Fibroblast of mammary gland (primary cell): ENCODE measurements at places on chromosomes 3 and 15.

- DNase-seq = no peak
Measured at GRCh38 chr3:58540176-58540858, 3.3 kb upstream of the ACOX2 start.

GRCh38 chr3:99669879-99670555 is 31.6 kb downstream of the COL8A1 start:
- DNase-seq = peak; percentile 79

DNA sequence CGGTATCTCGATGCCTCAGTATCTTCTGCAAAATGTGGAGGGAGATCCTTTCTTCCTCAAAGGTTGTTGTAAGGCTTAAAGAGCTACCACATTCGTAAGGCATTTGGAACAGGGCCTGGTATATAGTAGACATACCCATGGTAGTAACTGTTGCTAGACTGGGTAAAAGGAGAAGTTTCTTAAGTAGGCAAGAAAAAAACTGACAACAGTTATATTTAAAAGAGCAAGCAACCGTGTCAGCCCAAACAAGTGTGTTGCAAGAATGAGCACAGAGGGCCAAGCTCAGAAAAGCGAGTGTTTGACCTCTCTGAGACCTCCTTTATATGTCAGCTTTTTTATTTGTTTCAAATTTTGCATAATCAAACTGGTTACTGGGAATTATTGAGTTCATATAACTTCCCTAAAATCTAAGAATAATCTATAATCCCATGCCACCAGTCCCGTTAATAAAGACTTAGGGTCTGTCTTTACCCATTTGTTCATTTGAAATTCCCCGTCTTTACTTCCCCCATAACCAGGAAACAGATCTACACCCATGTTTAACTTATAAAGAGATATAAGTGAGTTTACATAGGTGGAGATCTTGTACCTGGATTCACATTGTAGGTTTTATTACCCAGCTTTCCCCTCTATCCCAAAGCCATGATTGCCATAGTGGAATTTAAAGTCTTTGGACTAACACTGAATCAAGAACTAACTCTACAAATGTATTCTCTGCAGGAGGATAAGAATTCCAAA is 7.3 kb downstream of the B3GNT5 start:
- DNase-seq = peak; percentile 58

DNA sequence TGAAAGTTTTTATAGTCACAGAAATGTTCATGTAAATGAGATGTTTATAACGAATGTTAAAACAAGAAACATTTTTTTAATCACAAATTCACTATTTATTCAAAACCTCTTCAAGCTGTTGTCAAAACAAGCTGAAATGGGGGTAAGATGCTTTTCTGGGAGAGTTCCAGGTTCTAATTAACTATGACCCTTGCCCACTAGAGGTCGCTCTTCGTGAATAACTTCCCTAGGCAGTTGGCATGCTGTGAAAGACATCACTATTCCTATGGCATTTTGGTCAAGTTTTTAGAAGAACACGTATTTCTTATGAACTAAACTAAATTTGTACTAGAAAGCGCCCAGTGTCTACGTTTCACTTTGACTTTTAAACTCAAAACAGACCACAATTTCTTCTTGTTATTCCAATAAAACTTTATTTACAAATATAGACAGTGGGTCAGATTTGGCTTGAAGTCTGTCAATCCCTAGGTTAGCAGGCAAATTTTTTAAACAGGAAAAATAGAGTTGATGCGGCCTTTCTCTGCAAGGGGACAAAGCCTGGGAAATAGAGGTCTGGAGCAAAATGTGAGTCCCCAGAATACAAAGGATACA is 62.8 kb upstream of the CMTM8 start:
- DNase-seq = peak; percentile 76

DNA sequence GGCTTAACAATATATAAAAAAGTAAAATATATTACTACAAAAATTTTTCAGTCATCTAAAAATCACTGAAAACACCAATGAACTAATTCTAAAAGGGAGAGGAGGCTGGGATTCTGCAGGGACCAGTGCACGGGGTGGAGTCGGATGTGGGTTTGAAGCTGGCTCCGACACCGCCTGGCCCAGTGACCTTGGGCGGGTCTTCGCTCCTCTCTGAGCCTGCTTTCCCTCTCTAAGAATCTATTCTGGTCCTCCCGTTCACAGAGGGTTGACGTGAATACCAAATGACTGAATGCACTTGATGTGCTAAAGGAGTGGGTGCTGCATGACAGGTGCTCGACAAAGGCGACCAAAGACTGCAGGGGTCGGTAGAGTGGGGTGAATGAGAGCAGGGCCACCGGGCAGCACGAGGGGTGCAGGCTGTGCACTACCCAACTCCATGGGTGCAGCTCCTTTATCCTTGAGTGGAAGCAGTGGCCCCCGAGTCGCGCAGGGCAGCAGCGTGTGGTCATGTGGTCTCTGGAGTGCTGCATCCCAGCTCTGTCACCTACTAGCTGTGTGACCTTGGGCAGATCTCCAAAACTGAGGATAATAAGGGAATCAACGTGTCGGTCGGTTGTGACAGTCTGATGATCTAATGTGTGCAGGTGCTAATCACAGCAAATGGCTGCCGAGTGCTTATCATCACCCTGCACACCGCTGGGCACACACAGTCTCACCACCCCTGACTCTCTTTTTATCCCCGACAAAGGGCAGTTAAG is 8.6 kb upstream of the IQSEC1 start:
- DNase-seq = no peak

DNA sequence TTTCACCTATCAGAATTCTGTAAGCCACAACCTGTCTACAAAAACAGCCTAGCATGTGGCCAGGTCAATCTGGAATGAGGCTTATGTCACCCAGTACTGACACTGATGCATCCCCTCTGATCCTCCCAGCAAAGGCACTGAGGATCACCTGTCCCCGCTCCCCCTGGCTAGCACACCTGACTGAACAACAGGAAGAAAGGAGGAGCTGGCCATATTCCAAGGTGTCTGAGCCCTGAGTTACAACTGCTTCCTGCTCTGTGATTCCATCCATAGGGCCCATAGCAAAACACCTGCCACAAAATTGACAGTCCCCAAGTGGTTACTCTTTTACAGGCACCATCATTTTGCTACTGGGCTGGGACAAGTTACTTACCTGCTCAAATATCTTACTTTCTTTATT is 555.5 kb upstream of the CFAP20DC start:
- no peak for DNase-seq
